ENCODE measurements at places on chromosomes 4 and X.

- DNase-seq, result no peak
Measured at GRCh38 chrX:912677-913076, 282.1 kb downstream of the SHOX start.

GRCh38 chr4:592825-593520 lies 16.9 kb upstream of the TMEM271 start:
- DNase-seq, result no peak

GRCh38 chrX:85994228-85994627 lies 53.1 kb downstream of the CHM start:
- no peak for DNase-seq

- no peak for DNase-seq
Measured at GRCh38 chr4:41125558-41126311, 88.6 kb downstream of the APBB2 start.

DNA sequence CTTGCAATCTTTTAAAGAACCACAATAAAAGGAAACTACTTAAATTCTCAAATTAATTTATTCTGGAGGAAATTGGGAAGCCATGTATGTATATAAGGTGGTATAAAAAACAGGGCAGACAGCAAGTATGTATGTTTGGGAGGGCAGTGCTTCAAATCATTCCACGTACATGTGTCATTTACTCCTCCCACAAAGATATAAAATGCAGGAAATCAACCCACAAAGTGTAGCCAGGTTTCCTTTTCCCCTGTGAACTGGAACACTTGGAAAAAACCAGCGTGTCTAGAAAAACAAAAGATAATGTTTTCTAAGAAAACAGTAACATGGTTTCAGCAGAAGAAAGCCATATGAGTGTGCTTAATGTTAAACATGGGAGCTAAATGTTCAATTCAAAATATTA lies 156.7 kb upstream of the FAM47A start:
- DNase-seq, result no peak

DNA sequence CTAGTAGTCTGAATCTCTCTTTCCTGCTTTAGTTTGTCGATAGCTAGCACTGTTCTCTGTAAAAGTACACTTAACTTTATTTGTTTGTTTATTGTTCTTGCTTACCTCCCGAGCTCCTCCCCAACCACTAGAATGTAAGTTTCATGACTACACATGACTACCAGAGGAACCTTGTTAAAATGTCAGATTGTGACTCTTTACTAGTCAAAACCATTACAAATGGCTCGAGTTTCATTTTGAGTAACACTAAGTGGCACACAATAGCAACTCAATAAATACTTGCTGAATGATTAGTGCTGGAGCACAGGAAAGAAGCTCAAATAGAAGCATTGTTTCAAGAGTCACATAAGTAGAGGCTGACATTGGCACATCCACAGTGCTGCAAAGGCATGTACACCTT lies 116.1 kb downstream of the MAPK10 start:
- no peak for DNase-seq

DNA sequence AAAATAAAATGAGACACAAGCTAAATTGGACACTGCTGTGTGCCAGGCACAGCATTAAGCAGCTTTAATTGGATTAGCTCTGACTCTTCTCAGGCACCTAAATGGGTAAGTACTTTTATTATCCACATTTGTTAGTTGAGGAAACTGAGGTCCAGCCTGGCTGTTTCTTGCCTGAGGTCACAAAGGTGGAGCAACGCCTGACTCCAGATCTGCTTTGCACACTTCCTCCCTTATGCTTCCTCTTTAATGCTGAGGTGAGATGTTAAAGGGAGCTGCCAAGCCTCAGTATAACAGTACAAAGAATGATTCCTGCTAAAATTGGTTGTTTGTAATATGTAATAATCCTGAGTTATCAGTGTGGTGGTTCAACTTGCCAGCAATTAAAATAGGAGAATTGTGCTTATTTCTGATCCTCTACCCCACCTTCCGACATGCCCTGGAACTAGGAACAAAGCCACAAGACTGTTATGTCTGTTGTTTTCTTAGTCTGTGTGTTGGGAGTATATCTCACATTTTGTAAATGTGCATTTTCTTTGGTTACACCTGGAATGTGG lies 74.4 kb downstream of the AFF1 start:
- DNase-seq, result no peak

DNA sequence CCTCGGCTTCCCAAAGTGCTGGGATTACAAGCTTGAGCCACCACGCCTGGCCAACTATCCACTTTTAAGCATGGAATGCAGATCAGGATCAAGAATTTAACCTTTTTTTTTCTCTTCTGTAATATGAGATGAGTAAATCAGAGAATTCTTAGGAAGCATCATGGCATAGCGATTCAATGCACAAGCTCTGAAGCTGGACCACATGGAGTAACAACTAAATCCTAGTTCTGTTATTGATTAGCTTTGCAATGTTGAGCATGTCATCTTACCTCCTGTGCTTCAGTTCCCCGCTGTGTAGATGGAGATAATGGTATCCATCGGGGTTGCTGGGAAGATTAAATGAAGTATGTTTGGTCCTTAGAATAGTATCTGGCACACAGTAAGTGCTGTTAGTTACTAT lies 1.9 kb upstream of the SNX25 start:
- DNase-seq, result no peak

DNA sequence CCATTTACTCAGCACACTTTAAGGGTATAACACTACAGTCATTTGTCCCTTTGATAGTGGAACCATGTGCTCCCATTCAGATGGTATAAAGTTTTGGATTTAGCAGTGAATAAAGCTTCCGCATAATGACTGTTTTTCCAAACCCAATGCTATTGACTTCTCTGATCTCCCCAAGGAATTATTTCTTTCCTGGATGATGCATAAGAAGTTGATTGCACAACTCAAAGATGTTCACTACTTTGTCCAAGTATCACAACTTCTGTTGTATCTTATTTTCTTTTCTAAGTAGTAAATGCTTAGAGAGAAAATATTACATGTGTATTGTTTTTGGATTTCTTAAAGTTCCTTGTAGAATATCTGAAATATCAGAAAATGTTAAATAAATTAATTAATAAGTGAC lies 300.2 kb downstream of the GPM6A start:
- no peak for DNase-seq

DNA sequence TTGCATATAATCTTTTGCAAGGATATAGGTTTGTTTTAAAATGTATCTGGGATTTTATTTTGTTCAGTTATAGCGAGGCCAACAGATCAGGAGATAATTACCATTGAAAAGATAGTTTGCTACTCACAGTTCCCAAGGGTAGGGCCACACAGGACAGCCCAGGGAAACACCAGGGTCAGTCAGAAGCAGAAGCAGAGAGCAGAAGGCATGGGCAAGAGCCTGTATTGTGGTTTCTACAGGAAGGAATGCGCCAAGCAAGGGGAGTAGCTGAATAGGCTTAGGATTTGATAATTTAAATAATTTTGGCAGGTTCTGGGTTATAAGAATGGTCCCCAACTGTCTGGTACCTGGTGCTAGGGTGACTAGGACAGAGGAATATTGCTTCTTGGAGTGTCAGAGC lies 61.6 kb downstream of the SYNPO2 start:
- DNase-seq, result no peak

GRCh38 chr4:156098805-156099204 lies 145.1 kb upstream of the CTSO start:
- no peak for DNase-seq

GRCh38 chr4:103244251-103244650 lies 46.1 kb upstream of the CENPE start:
- DNase-seq, result no peak

- DNase-seq, result no peak
Measured at GRCh38 chrX:38262715-38263620, 42.3 kb upstream of the SRPX start.

GRCh38 chrX:54785901-54786300 lies 12.2 kb downstream of the ITIH6 start:
- no peak for DNase-seq

DNA sequence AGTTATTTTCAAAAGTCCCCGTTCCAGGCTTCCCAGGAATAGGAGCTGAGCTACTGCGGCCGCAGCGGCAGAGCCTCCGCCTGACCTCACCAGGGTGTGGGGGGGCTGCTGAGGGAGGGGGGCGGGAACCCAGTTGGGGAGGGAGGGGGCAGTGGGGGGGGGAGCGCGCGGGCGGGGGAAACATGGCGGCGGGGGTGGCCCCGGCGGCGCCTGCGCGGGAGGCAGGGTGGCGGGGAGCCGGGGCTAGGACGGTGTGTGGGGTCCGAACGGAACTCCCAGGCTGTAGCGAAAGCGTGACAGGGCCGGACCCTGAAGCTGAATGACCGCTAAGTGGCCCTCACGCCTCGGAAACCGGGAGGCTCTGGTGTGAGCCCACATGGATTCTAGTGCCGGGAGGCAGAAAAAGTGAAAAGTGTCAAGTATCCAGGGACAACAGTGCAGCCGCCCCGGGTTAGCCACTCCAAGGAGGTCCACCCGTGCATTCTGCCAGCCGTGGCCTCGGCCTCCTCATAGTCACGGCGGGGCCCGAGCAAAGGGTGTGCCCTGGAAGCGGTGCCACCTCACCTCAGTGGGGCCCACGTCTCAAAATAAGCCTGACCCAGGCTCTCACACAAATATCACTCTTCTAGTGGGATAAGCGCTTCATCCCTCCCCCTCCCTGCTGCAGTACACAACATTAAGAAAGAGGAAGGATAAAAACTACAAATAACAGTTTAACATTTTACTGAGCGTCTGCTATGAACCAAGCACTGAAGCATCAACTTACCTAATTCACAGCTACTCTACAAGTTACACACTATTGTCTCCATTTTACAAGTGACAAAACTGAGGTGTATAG lies at the start of gene KLHL13:
Gene KLHL13 (minus strand): TSS at position 98 of the 838 bp plus-strand sequence. CDS start 88,337 bp downstream, outside the sequence.
- no peak for DNase-seq

DNA sequence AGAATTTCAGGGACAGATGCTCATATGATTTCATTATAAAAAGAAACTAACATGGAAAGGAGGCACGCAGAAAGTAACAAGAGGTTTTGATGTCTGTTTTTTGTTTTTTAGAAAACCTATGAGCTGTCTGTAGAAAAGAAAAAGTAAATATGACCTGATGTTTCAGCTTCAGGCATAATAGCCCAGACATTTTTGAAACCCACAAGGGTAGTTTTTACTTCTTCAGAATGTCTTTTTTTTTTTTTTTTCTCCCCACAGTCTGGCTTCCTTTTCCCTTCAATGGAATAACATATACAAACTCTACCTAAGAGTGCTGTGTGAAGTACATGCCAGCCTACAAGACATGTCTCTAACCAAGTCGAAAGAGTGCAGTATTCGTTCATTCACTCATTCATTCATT lies 18.3 kb upstream of the STX18 start:
- no peak for DNase-seq

- no peak for DNase-seq
Measured at GRCh38 chrX:136766785-136767103, 14.0 kb downstream of the ARHGEF6 start.

DNA sequence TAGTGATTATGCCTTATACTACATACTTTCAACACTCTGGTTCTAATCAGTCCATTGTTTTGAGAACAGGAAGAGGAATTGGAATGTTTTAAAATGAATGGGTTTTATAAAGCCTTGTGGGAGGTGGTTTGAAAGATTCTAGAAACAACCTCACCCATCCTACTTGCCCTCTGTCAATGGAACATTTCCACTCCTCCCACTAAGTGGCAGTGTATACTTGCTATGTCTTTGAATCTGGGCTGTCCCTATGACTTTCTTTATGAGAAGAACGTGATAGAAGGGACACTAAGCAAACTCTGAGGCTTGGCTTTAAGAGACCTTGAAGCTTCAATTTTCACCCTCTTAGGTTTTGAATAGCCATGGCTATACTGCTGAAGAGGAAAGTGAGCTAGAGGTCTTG lies 611.2 kb downstream of the PPP4R3C start:
- DNase-seq, result no peak

DNA sequence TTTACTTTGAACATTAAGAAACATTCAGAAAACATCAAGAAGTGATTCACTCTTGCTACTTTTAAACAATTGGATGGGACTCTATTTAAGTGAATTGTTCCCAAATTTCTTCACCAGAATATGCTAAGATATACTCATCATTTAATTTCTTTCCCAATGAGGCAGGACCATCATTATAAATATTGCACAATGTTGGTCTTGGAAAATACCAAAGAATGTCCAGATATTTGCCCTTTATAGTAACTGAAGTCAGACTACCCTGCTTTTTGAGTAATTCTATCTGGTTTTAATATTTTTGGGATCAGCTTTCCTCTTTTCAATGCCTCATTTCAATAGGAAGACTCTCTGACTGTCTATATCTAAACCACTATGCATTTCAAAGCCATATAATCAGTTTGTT lies 129.4 kb upstream of the TENM3 start:
- DNase-seq, result no peak

GRCh38 chr4:6454112-6454910 lies 18.1 kb downstream of the PPP2R2C start:
- no peak for DNase-seq

GRCh38 chr4:67437974-67438713 lies 107.2 kb downstream of the CENPC start:
- no peak for DNase-seq

DNA sequence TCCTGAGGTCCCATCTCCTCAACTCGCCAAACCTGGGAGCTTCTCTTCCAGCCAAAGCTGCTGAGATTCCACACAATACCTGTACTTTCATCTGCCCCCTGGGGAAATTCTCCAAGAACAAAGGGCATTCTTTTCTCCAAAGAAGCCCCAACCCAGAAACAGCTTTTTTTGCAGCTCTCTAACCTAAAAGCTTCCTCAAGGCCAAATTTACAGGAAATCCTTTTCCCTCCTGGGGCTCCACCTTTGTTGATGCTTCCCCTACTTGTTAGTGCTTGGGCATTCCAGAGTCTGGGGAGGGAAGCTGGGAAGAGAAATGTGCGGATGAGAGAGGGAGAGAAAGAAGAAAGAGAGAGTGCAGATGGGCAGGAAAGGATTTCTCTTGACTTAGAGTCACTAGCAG lies 24.3 kb downstream of the ZBTB33 start:
- no peak for DNase-seq

GRCh38 chr4:73764513-73764912 lies 24.1 kb downstream of the CXCL8 start:
- DNase-seq, result no peak

GRCh38 chrX:108036298-108036973 lies 8.4 kb upstream of the VSIG1 start:
- DNase-seq, result no peak
